ENCODE measurements at places on chromosomes 5 and 9. TPM values are rescaled to one million over a fixed set of nuclear protein-coding genes. Genes with fewer than 3 reads are reported as not detected.

DNA sequence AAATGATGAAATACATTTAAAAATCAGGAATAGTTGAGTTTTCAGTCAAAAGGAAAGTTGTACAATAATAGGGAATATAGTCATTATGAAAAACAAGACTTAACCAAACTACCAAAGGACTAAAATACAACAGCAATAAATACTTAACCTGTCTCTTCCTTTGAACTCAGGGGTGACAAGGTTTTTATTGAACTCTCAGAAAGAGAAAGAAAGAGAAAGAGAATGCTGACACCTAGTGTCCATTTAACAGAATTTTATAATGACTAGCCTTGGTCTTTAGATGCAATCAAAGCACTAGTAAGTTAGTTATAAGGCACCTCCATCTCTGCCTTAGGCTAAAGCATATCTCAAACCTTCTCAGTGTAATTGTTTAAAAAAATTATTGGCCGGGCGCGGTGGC lies 47.5 kb downstream of the UIMC1 start:
- peak; percentile 4 for DNase-seq

GRCh38 chr5:12805165-12805698 lies 901.0 kb upstream of the CTNND2 start:
- DNase-seq = no peak

Gene SHISAL2B
- polyA plus RNA-seq = not detected

DNA sequence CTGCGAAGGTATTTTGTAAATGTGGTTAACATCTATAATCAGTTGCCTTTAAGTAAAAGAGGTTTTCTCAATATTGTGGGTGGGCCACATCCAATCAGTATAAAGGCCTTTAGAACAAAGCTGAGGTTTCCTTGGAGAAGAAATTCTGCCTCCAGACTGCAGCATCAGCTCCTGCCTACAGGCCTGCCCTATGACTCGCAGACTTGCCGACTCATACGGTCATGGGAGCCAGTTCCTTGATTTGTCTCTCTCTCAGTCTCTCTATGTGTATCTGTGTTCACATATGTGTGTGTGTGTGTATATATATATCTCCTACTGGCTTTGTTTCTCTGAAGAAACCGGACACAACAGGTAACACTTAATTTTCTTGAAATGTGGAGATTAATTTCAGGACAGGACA lies 45.3 kb downstream of the SLC36A1 start:
- no peak for DNase-seq

Gene EIF4E1B
- not detected for polyA plus RNA-seq

DNA sequence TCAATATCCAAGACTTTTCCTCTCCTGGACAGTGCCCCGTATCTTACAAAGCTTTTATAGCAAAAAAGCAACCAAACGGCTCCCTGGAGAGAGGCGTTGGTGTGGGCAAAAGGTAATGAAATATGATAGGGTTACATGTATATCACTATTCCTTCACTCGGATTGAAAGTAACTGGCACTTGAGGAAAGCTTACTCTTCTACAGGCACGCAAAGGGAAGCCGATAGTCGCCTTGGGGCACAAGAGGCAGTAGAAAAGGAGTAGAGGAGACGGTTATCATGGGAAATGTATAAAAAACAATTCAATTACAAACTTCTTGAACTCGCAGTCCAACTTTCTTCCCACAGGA lies 1.1 kb downstream of the DIAPH1 start:
- no peak for DNase-seq

DNA sequence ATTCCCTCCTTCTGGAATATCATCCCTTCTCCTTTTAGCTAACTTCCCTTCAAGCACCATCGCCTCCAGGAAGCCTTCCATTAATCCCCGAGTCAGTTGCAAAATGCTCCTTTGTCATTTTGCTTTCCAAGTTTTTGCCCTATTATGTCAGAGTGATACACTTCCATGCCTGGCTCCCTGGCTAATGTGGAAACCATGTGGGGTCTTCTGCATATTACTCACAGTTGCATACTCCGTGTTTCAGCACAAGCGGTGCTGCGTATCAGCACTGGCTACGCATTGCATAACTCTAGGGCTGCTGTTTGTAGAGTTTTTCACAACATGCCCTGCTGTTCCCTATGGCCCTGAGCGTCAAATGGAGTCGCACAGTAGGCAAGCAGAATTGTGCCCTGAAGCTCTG lies 1.9 kb downstream of the TEX53 start:
- DNase-seq = no peak

DNA sequence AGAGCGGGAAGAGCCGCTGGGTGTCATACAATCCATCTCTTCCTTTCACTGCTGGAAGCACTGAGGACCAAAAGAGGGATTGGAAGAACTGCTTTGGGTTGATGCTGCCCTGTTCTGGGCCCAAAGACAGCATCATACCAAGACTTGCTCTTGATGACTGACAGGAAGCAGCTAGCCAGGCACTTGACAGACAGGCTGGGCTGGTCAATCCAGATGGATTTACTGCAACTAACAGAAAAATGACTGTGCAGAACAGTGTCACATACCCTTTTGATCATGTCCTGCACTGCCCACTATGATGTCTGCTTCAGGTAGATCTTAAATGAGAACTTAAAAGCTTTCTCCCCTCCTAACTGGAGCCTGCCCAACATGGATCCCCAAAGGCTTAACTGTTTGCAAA lies 157.6 kb downstream of the CRB2 start:
- no peak for DNase-seq

GRCh38 chr5:157530226-157530972 lies 45.2 kb downstream of the ADAM19 start:
- DNase-seq = no peak

GRCh38 chr5:41325074-41325473 lies 111.7 kb upstream of the C6 start:
- DNase-seq = no peak

DNA sequence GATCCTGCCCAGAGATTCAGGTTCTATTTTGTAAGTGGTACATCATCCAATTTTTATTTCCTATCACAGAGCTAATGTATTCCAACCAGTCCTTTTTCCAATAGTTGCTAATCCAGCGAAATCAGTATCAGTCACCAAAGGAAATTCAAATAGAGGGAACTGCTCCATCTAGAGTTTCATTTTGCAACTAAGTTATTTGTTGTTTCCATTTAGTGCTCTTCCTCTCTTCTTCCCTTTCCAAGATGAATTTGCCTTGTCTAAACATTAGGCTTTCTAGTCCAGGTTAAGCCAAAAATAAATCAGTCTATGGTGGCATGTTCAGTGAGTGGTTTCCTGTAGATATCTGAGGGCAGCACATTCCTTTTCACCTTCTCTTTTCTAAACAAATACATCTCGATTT lies 79.8 kb upstream of the SPATA31D4 start:
- DNase-seq = no peak

GRCh38 chr5:84274585-84275468 lies 109.9 kb downstream of the EDIL3 start:
- DNase-seq = peak; percentile 15

DNA sequence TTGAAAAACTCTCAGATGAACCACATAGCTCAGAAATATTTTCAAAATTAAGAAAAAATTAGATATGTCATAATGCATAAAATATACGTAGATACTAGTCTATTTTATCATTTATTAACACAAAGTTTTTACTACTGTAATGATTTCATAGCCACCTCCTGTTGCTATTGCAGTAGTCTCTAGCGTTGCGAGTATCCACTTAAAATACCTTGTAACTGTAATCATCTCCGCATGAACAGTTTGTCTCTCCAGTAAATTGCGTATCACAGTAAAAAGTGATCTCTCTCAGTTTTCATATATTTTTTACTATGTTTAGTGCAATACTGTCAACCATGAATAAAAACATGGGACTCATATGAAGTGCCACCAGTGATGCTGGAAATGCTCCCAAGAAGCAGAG lies 417.9 kb upstream of the ZNF462 start:
- no peak for DNase-seq

- no peak for DNase-seq
These were observed 2372.1 kb downstream of the MAT2B start for GRCh38 chr5:165877475-165877874.

DNA sequence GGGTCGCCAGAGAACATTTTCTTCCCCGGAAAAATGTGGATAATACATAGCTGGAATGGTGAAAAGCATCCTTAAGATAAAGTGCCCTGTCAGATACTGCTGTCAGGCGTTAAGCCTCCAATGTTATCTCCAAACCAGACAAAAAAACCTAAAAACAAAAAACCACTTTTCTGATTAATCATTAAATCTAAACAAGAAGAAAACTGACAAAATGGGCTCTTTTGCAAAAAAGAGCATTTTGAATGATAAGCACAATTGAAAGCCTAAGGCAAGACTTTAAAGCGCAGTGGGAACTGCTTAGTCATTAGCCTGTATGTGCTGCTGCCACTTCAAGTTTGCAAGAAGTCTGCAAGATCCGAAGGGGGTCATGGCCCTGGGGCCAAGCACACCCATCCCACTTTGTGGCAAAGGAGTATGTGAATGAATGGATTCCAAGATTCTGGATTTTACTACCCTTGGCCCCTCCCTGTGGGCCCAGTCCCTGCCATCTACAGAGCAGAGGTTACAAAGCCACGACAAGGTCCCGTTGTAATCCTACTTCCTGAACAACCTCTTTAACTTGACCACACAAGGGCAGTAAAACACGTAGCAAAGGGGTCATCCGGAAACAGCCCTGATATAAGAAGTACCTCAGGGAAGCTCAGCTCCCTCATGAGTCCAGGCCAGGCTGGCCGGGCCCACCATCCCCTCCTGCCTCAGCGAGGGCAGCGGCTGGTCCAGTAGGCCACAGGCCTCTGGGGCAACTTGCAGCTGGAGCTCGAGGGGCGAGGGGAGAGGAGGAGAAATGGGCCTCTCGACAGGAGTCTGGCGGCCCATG lies 29.7 kb downstream of the SHB start:
- DNase-seq = no peak

- DNase-seq = no peak
These were observed 1.5 kb upstream of the TEX10 start for GRCh38 chr9:100354121-100354800.

DNA sequence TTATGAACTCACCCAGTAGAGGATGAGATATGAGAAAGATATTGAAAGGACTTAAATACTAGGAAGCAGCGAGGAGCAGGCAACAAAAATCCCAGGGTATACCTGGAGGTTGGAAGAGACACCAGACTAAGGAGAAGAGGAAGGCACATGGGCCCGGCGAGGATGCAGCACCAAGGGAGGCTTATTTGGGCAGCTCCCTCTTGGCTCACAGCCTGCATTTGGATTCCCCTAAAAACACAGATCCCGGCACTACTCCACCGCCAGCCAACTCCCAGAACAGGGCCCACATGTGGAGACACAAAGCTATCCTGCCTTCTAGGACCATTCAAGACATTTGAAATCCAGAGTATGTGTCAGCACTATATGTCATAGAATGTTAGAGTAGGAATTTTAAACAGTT lies 199.8 kb upstream of the FBXL7 start:
- no peak for DNase-seq

DNA sequence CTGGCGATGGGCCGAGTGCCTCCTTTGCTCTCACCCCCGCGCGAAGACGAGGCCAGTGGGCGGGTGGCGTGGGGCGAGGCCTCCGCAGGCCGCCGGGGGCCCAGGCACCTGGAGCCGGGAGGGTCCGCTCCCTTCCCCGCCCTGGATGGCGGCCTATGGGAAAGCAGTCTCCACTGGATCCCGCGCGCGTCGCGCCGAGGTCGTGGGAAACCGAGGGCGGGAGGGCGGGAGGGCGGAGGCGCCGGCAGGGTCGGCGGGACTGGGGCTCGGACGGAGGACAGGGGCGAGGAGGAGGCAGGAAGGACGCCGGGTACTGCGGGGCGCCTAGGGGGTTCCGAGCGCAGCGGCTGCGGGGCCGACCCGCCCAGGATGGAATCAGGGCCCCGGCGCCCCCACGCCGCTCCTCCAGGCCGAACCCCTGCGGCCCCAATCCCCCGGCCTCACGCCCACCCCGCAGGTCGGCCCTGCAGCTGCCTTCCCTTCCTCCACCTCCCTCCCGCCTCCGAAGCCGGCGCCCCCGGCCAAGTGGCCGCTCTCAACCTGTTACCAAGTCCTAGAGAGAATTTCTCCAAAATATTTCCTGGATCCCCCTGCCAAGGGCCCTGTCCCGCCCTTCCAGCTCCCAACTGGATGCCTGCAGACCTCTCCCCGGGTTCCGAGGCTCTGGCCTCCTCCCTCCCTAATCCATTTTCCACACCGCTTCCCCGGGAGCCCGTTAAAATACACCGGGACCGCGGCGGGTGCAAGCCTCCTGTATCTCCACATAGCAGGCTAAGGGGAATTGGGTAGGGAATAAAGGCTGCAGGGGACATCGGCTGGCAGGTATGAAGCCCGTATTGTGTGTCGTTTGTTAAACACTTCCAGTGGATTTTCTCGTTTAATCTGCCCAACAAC lies 146.3 kb downstream of the ERCC6L2 start:
- DNase-seq = no peak

GRCh38 chr9:12516573-12516972 lies 176.6 kb upstream of the TYRP1 start:
- no peak for DNase-seq

DNA sequence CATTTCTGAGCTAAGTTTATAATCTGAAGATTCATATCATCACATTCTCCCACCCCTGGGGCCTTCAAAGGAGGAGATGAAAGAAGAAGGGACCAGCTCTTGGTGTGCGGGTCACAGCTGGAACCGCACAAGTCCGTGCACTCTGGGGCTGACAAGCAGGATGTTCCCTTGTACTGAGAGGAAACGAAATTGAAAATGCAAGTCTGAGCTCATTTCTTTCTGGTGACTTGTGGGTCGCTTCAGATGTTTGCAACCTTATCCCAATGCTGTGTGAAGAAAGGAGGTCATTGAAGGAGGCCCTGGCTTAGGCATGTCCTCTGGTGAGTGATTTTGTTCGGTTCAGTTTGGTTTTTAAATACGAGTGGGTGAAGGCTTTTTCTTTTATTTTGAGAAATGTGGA lies 59.6 kb downstream of the C9orf152 start:
- DNase-seq = no peak

DNA sequence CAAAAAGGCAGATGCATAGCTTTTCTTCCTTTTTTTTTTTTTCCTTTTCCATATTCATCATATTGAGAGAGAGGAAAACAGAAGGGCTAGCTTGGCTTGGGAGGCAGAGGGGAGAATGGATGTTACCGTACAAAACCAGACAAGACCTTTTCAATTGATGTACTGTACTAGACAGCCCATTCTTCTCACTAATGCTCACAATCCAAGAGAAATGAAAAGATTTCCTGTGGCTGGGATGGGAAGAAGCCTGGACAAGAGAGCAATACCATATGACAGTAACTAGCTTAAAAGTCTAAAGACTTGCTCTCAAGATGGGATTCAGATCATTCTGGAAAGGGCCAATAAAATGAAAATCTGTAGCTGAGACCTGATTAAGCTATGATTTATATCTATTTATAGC lies 3.4 kb downstream of the CEMIP2 start:
- no peak for DNase-seq

DNA sequence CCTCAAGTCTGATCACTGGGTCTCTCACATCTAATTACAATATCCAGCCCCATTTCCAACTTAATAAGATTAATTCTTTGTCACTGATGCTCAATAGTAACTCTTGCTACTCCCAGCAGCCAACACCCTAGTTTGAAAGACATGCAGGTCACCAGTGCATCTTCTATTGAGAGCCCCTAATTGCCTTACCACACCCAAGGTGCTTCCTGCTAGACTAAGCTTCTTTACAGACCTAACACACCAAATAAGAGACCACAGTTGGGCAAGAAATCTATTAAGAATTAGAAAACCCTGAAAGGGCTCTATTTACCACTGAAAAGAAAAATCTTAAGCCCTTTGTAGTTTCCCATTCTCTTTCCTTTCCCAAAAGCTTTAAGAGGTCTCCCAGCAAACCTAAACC lies 26.5 kb downstream of the ELAVL2 start:
- DNase-seq = no peak

Gene CEL
- 5.4 TPM for polyA plus RNA-seq

GRCh38 chr5:146789712-146790653 lies 88.6 kb downstream of the PPP2R2B start:
- DNase-seq = no peak

Gene LRSAM1
- 18.4 TPM for polyA plus RNA-seq

GRCh38 chr5:178525906-178526732 lies 64.1 kb downstream of the COL23A1 start:
- no peak for DNase-seq

Data from right renal pelvis (tissue), 4 donors.